ENCODE measurements at places on chromosomes 6 and 20. TPM values are rescaled to one million over a fixed set of nuclear protein-coding genes. Genes with fewer than 3 reads are reported as not detected.

The BMP5 gene
- not detected for total RNA-seq

The FAM83C gene
- under 0.01 TPM for total RNA-seq

The EDN1 gene
- total RNA-seq: 45.5 TPM

The EBF4 gene
- 1.2 TPM for total RNA-seq

The DOK5 gene
- 0.24 TPM for total RNA-seq

The ZBTB46 gene
- 2.9 TPM for total RNA-seq

The TGM3 gene
- under 0.01 TPM for total RNA-seq

The CAP2 gene
- 3.2 TPM for total RNA-seq

The GLP1R gene
- not detected for total RNA-seq

The FAM229B gene
- total RNA-seq: 12.1 TPM

The ZSCAN16 gene
- 3.8 TPM for total RNA-seq

The CCN5 gene
- total RNA-seq: not detected

The ARFGEF3 gene
- 8.3 TPM for total RNA-seq

The RSPH9 gene
- 0.21 TPM for total RNA-seq

The TMC2 gene
- not detected for total RNA-seq

The LHFPL5 gene
- total RNA-seq: not detected

The POLR1H gene
- total RNA-seq: 36.7 TPM

The DDO gene
- not detected for total RNA-seq

The TINAG gene
- 2.9 TPM for total RNA-seq

The CGAS gene
- total RNA-seq: 9.2 TPM

The SLC16A10 gene
- not detected for total RNA-seq

The OOEP gene
- not detected for total RNA-seq

The BPIFA1 gene
- total RNA-seq: not detected

The HNF4A gene
- under 0.01 TPM for total RNA-seq

The PAX1 gene
- total RNA-seq: not detected

The RAD21L1 gene
- not detected for total RNA-seq

The ABHD16B gene
- not detected for total RNA-seq

The CSNK2A1 gene
- total RNA-seq: 148 TPM

The TRAPPC3L gene
- not detected for total RNA-seq

The VNN1 gene
- total RNA-seq: 1.2 TPM

The CDC5L gene
- 19.4 TPM for total RNA-seq

The RPP40 gene
- total RNA-seq: 14.3 TPM

The CFB gene
- total RNA-seq: 19.0 TPM

The GPX5 gene
- total RNA-seq: not detected

The RBPJL gene
- total RNA-seq: not detected

The NKX2-4 gene
- total RNA-seq: not detected

The RIMS1 gene
- total RNA-seq: not detected

The PRDM13 gene
- not detected for total RNA-seq

The CNR1 gene
- 0.72 TPM for total RNA-seq

The NFKBIE gene
- 28.9 TPM for total RNA-seq

The TMEM74B gene
- total RNA-seq: 2.4 TPM

The ARHGAP40 gene
- total RNA-seq: 0.64 TPM

The GRIK2 gene
- 0.21 TPM for total RNA-seq

The SEMG1 gene
- total RNA-seq: not detected

The BFSP1 gene
- total RNA-seq: 6.0 TPM

The RAB32 gene
- total RNA-seq: 123 TPM

The MAK gene
- under 0.01 TPM for total RNA-seq

The ME1 gene
- total RNA-seq: 31.1 TPM

The HFE gene
- 5.5 TPM for total RNA-seq

The TRIM31 gene
- not detected for total RNA-seq

Measured in tracheal epithelial cell (primary cell).